ENCODE measurements at places on chromosomes 13 and 19.

- no peak for DNase-seq
Observed at GRCh38 chr19:1007399-1008251, 7.4 kb downstream of the GRIN3B start.

DNA sequence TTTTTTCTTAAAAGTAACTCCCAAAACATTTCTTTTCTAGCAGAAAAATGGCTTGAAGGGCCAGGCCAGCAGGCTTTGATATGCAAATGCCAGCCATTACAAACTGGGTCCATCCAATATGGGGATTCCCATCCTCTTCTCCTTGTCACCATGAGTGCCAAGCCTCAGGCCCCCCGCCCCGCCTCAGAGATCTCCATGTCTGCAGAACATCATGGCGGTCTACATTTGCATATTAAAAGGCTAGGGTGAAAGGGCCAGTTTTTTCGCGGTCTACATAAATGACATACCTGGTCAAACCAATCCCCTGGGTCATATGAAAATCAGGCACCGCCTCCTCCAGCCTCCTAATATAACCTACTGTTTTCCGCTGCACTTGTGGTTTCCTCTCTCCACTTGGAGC lies 1327.6 kb downstream of the UQCRFS1 start:
- DNase-seq: no peak

DNA sequence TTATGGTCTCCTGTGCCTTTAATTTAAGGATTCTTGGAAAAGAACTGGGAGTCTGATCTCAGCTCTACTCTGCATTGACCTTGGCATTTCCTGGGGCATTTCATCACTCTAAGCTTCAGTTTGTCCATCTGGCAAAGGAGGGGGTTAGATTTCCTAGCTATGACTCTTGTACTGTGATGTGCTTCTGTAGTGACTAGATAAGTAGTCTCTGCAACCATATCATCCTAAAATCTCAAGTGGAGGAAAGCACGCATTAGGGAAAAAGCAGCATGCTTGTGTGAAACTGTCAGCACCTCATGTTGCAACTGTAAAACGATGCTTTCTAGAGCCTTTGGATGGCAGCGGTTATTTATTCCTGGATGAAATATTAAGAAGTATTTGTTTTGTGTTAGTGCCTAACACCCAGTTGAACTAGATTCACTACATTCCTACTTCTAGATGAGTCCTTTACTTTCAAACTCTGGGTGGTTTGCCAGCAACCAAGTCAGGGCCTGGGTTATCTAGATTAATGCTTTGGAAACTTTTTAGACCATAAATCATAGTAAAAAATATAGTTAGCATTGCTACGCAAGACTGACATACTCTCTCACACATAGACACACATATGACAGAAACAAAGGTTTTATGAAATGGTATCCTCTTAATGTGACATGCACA lies 6.8 kb downstream of the WDFY2 start:
- DNase-seq: peak; percentile 54

DNA sequence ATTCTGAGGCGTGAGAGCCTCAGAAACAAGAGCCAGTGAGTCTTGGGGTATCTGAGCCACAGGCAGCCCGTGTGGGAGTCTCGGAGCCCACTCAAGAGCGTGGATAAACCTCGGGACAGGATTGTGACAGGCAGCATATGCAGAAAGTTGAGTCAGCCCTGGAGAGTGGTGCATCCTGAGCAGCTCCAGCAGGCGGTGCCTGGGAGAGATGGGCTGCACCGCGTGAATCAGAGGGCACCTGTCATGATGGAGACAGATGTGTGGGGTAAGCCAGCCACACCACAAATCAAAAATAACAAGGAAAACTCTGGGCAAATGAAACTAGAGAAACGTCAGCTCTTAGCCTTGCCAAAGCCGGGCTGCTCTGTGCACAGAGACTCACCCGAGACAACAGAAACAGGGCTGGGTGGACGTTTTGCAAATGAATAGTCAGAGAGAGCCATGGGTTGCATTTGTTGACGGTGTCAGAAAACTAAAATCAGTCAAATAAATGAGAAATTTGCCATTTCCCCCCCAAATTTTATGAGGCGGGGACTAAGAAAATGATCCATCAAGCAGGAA lies 30.0 kb upstream of the POP4 start:
- no peak for DNase-seq

GRCh38 chr13:70171151-70171550 lies 62.9 kb upstream of the KLHL1 start:
- DNase-seq: peak; percentile 58

DNA sequence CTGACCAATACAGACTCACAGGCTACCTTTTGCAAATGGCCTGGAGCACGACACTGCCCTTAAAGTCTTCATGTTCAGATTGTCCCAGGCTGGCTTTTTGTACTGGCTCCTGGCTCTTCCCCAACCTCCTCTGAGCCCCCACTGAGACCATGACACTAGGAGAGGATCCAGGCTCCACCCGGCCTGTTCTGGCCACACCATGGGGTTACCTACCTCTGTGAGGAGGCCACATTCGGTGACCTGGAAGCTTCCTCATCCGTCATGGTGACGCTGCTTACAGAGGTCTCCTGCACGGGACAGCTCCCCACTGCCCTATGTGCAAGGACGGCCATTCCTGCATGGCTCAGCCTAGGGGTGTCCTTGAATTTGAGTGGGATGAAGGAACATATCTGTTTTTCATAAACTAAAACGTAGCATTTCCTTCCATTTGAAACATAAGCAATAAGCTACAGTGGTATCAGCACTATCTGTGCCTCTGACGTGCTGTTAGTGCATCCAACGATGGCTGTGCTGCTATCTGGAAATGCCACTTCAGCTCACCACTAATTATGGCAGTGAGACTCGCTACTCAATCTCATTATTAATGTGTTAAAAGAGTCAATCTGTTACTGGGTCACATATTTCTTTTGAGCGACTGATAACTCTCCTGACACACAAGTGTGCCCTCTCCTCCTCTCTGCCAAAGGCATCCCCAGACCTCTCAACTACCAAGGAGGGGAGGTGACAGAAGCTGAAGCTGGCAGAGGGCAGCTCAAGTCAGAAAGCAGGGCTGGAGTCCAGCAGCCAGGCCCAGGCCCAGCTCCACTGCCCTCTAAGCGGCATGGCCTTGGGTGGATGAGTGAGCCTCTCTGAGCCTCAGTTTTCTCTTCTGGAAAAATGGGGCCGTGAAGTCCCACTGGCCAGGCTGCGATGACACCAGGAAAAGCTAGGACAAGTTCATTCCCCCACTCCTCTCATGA lies 29.6 kb downstream of the ELL start:
- DNase-seq: no peak

GRCh38 chr19:51742789-51743188 lies 8.9 kb downstream of the FPR1 start:
- DNase-seq: no peak

- no peak for DNase-seq
Observed at GRCh38 chr19:48595833-48596232, 10.7 kb upstream of the SPACA4 start.

- DNase-seq: no peak
Observed at GRCh38 chr19:4012092-4012974, 4.8 kb downstream of the PIAS4 start.

DNA sequence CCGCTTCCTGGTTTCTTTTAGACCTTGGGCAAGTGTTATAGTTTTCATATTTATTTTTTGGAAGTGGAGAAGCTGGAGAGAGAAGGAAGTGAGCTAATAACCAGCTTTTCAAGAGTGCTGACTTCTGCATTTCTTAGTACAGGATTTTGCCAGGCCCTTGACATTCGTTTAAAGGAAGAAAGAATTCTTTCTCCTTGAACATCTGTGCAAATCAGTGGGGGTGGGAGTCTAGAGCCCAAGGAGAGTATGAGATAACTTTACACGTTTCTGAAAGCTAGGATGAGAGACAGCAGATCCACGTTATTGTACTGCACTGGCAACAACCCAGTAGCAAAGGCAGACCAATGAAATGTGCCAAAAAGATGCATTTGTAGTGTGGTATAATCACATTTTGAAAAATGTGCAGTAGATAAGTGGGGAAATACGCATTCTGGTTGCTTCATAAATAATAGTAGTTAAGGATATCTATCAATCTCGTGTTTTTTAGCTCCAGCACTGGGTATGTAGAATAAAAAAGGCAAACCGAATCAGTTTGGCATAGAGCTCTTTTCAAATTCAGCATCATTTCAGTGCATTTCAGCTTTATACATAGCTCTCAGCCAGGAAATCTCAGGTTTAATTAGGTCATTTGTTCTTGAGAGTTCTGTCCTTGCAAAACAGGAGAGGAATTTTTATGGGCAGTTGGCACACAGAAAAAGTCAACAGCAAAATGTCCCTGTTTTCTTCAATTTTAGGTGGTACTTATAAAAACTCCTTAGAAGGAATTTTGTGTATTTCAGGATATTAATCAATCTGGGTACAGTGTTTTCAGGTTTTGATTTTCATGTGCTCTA lies 4.3 kb downstream of the RNF113B start:
- no peak for DNase-seq

- DNase-seq: no peak
Observed at GRCh38 chr19:52270266-52270885, 989 bp downstream of the ZNF766 start.

DNA sequence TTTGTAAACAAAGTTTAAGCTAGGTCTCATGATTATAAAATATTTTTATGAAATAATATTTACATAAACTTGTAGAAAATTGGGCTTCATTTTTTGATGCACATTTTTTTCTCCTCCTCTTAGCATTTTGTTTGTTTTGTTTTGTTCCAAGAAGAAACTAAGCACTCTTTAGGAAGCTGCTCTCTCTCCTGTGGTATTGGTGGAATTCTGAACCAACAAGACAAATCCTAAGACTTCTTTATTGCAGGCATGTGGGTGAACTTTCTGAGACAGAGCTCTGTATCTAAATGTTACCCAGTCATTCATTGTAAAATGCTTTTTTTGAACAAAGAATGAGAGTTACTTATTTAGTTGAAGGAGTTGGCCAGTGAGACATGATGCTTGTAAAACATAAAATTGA lies 39.3 kb downstream of the LMO7 start:
- DNase-seq: no peak

DNA sequence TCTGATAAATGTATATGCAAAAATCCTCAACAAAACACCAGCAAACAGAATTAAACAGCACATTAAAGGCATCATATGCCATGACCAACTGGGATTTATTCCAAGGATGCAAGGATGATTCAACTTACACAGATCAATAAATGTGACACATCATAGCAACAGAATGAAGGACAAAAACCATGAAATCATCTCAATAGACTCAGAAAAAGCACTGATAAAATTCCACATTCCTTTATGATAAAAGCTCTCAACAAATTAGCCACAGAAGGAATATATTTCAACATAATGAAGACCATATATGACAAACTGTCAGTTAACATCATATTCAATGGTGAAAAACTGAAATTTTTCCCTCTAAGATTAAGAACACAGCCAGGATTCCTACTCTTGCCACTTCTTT lies 691.6 kb downstream of the DIAPH3 start:
- no peak for DNase-seq

DNA sequence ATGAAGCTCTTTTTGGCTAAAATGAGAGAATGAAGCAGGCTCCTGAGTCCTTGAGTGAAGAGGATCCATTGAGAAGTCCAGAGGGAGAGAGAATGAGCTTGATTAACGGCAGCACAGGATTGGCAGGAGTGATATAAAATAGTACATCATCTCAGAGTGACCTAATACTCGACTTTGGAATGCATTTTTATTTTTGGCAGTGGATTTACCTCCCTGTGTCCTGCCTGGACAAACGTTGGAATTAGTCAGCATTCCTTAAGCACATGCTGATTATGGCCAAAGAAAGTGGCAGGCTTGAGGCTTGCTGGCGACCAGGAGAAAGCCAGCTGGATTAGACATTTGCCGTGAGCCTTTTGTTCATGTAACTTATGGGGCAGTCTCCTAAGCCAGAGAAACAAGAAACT lies 22.9 kb downstream of the LRCH1 start:
- DNase-seq: no peak

- DNase-seq: no peak
Observed at GRCh38 chr13:75771818-75772217, 135.7 kb downstream of the LMO7 start.

DNA sequence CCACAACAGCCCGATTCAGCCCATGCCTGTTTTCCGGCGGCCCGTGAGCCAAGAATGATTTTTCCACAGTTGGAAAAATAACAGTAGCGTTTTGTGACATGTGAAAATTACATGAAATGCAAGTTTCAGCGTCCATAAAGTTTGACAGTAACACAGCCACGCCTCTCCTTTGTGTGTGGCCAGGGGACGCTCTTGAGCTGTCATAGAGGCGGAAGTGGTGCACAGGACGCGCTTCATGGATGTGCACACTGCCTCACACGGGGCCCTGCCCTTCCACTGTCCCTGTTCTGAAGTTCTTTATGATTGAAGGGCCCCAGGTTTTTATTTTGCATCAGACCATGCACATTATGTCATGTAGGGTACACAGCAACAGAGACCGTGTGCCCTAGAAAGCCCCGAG lies 12.4 kb upstream of the ELAVL1 start:
- DNase-seq: no peak
